ENCODE measurements at places on chromosomes 2 and 18.

DNA sequence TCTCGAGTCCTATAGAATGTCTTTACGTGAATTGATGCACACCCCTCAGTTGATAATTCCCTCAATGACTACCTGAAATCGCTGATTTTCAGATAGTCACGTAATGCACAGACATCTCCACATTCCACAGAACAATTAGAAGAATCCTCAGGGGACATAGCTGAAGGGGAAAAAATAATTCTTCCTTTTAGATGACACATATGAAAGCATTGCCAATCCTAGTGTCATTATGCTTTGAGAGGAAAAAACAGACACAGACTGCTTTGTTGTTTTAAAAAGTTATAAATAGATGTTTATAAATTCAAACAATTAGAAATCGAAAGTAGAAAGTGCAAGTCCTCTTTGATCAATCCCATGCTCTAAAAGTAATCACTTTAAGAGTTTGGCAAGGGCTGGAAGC lies 100.6 kb upstream of the FN1 start:
- DNase-seq: no peak

DNA sequence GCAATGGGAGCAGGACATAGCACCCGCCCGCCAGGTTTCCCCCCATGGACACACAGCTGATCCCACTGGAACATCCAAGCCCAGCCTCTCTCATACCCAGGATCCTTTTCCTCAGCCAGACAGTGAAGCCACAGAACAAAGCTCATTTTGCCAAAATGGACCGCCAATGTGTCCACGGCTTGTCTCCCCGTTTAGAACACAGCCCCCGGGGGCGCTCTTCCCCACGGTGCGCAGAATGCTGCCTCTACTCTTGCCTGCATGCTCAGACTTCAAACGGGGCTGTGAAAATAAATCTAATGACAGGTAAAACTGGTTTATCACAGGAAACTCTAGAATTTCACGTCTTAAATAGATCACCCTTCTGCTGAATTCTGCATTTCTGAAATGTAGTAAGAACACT lies 548.5 kb upstream of the ID2 start:
- DNase-seq: no peak

DNA sequence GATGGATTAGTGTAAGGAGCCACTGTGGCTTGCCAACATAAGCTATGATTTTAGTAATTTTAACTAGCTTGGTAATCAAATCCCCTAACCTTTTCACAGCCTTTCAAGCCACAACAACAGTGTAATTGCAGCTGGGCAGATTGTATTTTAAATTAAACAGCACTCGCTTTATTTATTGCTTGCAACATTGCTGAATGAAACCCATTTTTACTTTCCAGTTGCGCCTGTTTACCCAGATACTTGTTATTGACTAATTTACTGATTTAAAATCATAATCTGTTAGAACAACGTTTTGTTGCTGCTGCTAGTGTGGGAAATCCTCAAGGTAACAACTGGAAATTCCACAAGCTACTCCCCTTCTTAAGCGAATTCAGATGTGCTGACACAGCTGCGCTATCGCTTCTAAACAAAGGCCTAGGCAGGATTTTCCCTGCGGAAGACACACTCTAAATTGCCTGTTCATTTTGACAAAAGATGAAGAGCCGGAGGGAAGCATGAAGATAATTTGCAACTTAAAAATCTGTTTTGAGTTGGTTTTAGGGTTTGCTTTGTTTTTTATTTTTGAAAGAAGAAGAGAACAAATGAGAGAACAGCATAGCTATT lies 283.9 kb downstream of the ALPK2 start:
- DNase-seq: peak; percentile 28

GRCh38 chr2:118913803-118914645 lies 28.0 kb upstream of the MARCO start:
- no peak for DNase-seq

GRCh38 chr2:75002007-75002406 lies 43.6 kb downstream of the POLE4 start:
- no peak for DNase-seq

DNA sequence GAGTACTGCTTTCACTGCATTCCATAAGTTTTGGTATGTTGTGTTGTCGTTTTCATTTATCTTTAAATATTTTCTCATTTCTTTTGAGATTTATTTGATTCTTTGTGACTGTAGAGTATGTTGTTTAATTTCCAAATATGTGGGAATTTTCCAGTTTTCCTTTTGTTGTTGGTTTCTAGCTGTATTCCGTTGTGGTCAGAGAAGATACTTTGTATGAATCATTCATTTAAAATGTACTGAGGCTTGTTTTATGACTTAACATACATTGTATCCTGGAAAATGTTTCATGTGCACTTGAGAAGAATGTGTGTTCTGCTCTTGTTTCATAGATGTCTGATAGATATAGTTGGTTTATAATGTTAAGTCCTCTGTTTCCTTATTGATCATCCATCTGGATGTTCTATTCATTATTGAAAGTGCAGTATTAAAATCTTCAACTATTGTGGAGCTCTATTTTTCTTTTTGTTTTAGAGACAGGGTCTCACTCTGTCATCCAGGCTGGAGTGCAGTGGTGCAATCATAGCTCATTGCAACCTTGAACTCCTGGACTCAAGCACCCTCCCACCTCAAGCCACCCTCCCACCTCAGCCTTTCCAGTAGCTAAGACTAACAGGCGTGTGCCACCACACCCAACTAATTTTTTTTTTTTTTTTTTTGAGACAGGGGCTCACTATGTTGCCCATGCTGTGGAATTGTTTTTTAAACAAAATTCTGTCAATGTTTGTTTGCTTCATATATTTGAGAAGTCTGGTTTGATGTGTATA lies 96.8 kb downstream of the TAF4B start:
- DNase-seq: no peak

DNA sequence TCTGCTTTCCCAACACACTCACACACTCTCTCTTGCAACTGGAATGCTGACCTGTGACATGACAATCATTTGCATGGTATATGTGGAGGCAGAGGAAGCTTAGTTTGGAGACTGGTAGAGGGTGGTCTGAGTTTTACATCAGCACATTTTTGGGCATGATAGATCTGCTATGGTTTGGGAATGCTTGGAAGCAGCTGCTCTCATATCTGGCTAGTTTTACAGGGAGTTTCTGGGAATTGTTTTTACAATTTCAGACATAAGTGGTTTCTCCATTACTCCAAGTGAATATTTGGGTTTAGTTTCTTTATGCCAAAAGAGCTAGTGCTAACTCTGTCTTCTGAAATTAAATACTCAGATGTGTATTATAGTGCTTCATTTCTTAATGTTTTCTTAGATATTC lies 977.6 kb downstream of the SUCLG1 start:
- DNase-seq: no peak

- no peak for DNase-seq
Measured at GRCh38 chr2:84796798-84797197, 84.1 kb downstream of the TRABD2A start.

DNA sequence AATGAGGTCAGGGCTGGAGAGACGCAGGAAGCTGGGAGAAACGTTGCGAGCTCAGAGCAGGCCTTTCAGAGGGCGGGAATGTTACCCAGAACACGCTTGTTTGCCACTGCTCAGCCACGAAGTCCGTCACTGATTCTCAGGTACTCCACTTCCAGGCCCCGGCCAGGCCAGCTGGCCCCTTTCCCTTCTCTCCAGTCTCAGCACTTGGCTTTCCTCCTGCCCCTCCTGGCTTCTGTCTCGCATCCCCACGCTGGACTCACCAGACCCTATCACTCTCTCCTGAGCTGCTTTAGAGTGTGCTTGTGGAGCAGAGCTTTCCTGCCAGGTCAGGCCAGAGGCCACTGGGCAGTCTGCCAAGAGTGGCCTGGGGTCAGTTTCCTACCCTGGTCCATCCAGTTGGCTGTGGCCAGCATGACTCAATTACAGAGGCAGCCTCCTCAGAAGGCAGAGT lies 151.4 kb downstream of the TWIST2 start:
- no peak for DNase-seq

DNA sequence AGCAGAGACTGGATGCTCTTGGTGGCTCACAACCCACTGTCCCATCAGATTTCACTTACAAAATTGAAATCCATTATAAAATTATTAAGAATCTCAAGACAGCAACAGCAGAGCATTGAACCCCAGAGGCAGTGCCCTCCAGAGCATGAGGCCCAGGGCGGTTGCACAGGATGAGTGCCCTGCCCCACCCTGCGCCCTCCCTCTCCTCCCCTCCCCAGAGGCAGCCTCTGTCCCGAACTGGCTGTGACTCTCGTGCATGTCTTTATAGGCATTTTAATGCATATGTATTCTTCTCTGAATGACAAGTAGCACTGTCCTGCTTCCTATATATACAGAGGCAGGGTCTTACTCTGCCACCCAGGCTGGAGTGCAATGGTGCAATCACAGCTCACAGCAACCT lies 10.4 kb downstream of the MFSD2B start:
- no peak for DNase-seq

DNA sequence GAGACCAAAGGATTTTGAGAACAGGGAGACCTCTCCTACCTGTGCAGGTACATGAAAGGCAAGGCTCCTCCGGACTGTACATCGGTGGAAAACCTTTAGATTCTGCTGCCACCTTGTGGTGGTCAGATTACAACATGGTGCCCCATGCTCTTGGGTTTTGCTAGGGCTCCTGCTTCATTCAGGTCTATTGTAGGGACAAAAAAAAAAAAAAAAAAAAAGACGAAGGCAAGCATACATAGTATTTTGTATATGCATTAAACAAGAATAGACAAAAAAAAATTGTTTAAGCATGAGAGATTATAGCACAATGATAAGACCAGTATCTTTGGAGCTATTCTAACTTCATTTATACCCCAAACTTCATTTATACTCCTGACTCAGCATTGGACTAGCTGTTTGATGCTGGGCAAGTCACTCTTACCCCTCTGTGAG lies 27.4 kb upstream of the SPR start:
- peak; percentile 52 for DNase-seq

GRCh38 chr2:106057206-106057605 lies 136.9 kb downstream of the UXS1 start:
- no peak for DNase-seq

DNA sequence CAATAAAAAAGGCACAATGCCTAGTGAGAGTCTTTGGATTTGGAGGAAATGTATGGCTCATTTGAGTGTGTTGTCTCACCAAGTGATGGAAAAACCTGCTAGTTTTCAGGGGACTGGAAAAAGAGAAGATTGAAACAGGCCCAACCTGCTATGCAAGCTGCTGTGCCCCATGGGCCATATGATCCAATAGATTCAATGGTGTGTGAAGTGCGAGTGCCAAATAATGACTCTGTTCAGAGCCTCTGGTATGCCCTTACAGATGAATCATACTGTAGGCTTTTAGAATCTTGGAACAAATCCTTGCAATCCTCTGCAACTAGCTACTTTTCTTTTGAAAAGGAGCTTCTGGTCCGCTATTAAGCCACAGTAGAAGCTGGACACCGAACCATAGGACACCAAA lies 529.8 kb upstream of the CNTNAP5 start:
- DNase-seq: no peak

DNA sequence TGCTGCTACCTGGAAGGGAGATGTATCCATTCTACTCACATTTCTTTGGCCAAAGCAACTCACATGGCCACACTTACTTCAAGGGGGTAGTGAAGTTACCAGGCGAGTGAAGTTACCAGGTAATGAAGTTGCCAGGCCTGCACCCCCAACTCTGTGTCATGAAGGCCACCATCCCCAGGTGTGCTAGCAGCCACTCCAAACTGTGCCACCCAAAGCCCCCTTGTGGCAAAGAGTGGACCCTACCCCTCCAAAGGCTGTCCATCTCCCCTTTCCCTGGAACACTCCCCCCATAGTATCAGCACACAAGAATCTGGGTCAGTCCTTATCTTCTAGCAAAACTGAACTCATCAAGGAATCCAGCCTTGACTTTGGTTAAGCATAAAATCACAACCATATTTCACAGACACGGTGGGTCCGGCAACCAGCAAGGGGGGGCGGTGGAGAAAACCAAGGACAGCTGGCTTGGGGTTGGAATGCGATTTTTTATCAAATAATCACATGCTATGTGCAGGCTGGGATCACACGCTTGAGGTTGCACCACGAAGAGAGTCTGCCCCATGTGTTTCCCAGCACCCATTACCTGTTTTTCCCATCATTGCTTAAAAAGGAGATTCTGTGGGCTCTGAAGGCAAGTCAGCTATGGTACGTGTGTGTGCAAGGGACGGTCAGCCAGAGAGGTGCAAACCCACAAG lies 60.9 kb downstream of the ZFP36L2 start:
- DNase-seq: no peak

DNA sequence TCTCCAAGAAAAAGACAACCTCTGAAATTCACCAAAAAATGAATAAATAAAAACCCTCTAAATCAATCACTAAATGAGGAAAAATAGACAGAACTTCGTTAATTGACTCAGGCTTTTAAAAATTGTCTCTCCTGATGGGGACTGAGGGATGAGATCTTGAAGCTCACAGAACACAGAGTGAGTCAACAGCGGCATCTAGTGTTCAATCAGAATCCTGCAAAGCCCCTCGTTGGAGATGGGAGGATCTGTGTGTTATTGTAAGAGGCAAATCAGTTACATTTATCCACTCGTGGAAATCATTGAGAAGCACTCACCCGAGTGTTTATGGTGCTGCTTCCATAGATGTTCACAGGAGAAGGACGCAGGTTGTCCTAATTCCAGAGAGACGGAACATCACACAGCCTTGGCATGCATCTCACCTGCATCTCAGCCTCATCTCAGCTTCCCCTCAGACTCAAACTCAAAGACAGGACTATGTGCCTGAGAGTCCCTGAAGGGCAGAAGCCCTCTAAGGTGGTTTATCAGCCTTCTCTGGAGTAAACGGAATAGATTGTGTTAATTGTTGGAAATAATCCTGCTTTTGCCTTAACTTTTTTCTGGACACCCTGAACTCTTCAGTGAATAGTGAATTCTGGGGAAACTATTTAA lies 82.0 kb downstream of the MREG start:
- DNase-seq: peak; percentile 9

GRCh38 chr2:72126186-72127100 lies 21.2 kb downstream of the CYP26B1 start:
- DNase-seq: no peak

DNA sequence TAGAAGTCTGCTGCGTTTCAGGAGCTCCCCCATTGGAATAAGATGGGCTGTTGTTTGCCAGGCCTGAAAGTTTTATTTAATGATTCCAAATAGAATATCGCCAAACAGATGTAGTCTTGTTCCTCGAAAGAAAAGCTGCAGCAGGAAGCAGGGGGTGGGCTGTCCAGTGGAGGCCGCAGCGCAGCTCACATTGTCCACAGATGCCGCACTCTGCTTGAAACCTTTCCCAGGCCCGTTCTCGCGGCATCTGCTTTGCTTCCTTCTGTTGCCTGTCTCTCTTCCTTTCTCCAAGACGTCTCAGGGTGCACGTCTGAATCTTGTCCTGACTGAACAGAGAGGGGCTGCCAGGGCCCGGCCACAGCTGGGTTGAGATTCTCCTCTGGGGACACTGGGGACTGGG lies 12.4 kb upstream of the IGFBP2 start:
- no peak for DNase-seq

DNA sequence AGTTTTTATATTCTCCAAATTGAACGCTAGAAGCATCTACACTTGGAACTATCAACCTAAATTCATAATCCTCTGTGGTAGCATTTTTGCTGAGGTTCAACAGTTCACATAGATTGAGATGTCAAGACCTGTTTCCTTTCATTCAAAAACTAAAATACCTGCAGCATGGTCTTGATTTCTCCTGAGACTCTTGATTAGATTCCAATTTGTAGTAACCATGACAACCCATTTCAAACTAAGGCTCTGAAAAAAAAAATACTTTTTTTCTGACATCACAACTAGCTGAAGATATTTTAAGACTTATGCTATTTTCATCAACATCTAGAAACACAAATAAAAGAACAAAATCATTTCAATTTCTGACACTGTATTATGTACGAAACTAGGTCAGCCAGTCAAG lies 29.8 kb downstream of the COBLL1 start:
- DNase-seq: no peak

GRCh38 chr18:6593142-6593885 lies 136.2 kb upstream of the ARHGAP28 start:
- DNase-seq: no peak

- no peak for DNase-seq
Measured at GRCh38 chr2:190723397-190724090, 74.7 kb downstream of the NAB1 start.
